ENCODE measurements at places on chromosomes 6 and 20.

DNA sequence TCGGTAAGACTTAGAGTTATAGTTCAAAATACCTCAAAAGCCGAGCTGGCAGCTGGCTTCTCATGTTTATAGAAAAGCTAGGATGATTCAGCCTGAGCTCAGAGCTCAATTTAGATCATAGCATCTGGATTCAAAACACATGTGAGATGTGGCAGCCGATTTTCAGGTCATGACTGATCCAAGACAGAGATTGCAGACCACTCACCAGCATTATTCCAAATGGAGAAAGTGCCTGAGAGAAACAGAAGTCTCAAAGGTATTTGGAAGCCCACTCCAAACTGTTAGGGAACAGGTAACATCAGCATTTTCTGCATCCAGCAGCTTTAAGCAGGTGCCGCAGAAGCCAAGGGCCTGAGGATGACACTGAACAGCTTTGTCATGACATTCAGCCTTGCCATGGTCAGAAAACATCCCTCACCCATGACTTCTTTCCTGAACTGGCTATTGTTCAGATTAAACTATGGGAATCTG lies 102.2 kb downstream of the BACH2 start:
- H3K36me3 ChIP-seq, result peaks cover 38% of the 10 kb centered on the region
- H3K27ac ChIP-seq, result peak overlapping the region; percentile 87
- H3K4me1 ChIP-seq, result peaks cover 94% of the 10 kb centered on the region
- H3K4me3 ChIP-seq, result peak overlapping the region; percentile 48
- DNase-seq, result peak; percentile 67
- no peaks in the 10 kb centered on the region for H3K27me3 ChIP-seq

DNA sequence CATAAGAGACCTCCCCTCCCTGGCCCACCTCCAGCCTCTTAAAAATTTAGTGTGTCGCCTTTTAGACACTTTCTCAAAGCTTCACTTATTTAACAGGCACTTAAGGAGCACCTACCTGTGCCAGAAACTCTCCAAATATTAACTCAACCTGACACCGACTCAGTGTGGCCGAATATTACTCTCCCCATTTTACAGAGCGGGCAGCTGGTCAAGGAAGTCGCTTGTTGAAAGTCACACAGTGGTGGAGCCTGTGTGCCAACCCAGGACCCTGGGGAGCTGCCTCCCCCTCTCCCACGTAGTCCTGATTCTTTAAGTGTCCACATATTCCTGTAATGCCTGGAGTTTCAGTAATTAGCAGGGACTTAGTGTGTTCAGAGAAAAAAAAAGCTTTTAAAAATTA lies 1.0 kb upstream of the PMEPA1 start:
- peaks cover 17% of the 10 kb centered on the region for H3K4me1 ChIP-seq
- H3K36me3 ChIP-seq, result no peaks in the 10 kb centered on the region
- peaks cover 6% of the 10 kb centered on the region for H3K27me3 ChIP-seq
- peak overlapping the region; percentile 79 for H3K4me3 ChIP-seq

DNA sequence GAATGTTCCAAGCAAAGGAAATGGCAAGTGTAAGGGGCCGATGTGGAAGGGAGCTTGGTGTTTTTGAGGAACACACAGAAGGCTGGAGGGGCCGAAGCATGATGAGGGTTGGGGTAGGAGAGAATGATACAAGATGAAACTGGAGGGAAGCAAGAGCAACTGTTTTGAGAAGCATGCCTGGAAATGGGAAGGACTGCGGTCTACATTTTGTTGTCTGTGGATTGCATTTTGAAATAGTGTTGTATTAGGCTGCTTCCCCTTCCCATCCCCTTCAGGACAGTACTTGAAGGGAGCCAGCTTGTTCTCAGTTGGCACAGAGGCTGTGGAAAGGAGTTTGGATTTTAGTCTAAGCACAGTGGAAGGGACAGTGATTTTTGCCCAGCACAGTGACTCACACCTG lies 2.2 kb downstream of the TM9SF4 start:
- H3K27me3 ChIP-seq, result no peaks in the 10 kb centered on the region
- no peak for DNase-seq
- peaks cover 5% of the 10 kb centered on the region for H3K36me3 ChIP-seq
- peaks cover 50% of the 10 kb centered on the region for H3K4me1 ChIP-seq

GRCh38 chr6:5343998-5344397 lies 82.7 kb downstream of the FARS2 start:
- H3K36me3 ChIP-seq, result peaks cover 8% of the 10 kb centered on the region
- no peak overlapping the region for H3K4me3 ChIP-seq
- no peaks in the 10 kb centered on the region for H3K27me3 ChIP-seq
- H3K4me1 ChIP-seq, result peaks cover 6% of the 10 kb centered on the region
- no peak overlapping the region for H3K27ac ChIP-seq

- H3K27me3 ChIP-seq, result no peaks in the 10 kb centered on the region
- H3K4me1 ChIP-seq, result peaks cover 56% of the 10 kb centered on the region
- DNase-seq, result no peak
- H3K4me3 ChIP-seq, result no peak overlapping the region
Observed at GRCh38 chr20:51420111-51420510, 122.4 kb downstream of the NFATC2 start.

GRCh38 chr20:16066571-16066970 lies 506.7 kb downstream of the KIF16B start:
- no peaks in the 10 kb centered on the region for H3K36me3 ChIP-seq
- no peaks in the 10 kb centered on the region for H3K27me3 ChIP-seq
- H3K4me3 ChIP-seq, result no peak overlapping the region
- H3K27ac ChIP-seq, result no peak overlapping the region
- no peak for DNase-seq
- H3K4me1 ChIP-seq, result no peaks in the 10 kb centered on the region

GRCh38 chr6:20717743-20718142 lies 183.5 kb downstream of the CDKAL1 start:
- H3K27me3 ChIP-seq, result no peaks in the 10 kb centered on the region
- DNase-seq, result no peak
- H3K4me3 ChIP-seq, result no peak overlapping the region
- peaks cover 7% of the 10 kb centered on the region for H3K36me3 ChIP-seq

- H3K4me3 ChIP-seq, result no peak overlapping the region
- H3K36me3 ChIP-seq, result no peaks in the 10 kb centered on the region
- H3K27me3 ChIP-seq, result peaks cover 29% of the 10 kb centered on the region
- H3K27ac ChIP-seq, result no peak overlapping the region
- peak; percentile 20 for DNase-seq
Observed at GRCh38 chr6:75932067-75932466, 140.4 kb downstream of the IMPG1 start.

Data from activated naive CD4-positive, alpha-beta T cell treated with anti-CD3 and anti-CD28 coated beads for 36 hours (primary cell).